ENCODE measurements at places on chromosomes 2 and 18.

- DNase-seq, result no peak
Measured at GRCh38 chr2:128026448-128027277, 1.2 kb downstream of the SAP130 start.

- no peak for DNase-seq
Measured at GRCh38 chr2:99876956-99877355, 265.4 kb downstream of the AFF3 start.

- DNase-seq, result no peak
Measured at GRCh38 chr2:19099181-19099580, 259.2 kb downstream of the OSR1 start.

GRCh38 chr18:48345596-48345995, 63.6 kb downstream of the ZBTB7C start:
- DNase-seq, result peak; percentile 22

Data from WTC11 (cell line).